ENCODE measurements at places on chromosomes 4 and X.

- no peaks in the 10 kb centered on the region for H3K36me3 ChIP-seq
- no peaks in the 10 kb centered on the region for H3K27me3 ChIP-seq
- H3K27ac ChIP-seq = no peak overlapping the region
- DNase-seq = no peak
Measured at GRCh38 chrX:143788265-143788664, 67.7 kb upstream of the SPANXN2 start.

- no peaks in the 10 kb centered on the region for H3K27me3 ChIP-seq
- no peaks in the 10 kb centered on the region for H3K36me3 ChIP-seq
- H3K4me1 ChIP-seq = no peaks in the 10 kb centered on the region
- no peak overlapping the region for H3K27ac ChIP-seq
Measured at GRCh38 chr4:159010100-159010499, 92.8 kb upstream of the RAPGEF2 start.

DNA sequence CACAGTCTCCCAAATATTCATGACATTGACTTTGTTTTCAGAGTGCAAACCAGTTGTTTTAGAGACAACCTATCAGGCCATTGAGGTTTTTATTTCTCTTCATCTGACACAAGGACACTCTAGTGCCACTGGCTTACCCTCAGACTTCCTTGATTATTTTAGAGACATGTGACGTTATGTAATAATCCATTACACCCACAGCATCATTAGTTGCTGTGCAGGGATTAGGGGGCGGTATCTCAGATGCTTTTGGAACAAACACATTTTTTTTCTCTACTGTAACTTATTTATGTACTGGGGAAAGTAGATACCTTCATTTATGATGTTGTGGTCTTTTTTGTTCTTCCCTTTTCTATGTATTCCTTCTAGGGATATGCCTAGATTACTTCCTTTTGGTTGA lies 2293.1 kb downstream of the PCDH7 start:
- no peaks in the 10 kb centered on the region for H3K36me3 ChIP-seq
- no peak overlapping the region for H3K4me3 ChIP-seq
- H3K27ac ChIP-seq = no peak overlapping the region

DNA sequence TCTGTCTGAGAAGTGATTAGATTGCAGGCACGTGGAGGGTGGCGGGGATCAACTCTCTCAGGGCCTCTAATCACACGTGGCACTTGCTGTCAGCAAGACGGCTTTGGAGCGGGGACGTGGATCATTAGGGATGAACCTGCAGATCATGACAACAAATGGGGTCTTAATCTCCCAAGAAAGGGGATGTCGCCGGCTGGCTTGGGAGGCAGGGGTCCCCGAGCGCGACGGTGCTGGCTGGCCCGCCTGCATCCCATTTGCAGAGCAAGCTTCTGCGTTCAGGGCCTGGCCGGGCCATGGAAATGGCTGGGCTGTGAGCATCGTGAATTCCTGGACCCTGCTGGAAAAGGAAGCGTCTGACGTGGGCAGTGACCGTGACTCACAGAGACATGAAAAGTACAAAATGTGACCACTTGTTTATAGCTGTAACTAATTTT lies 85.1 kb upstream of the SHOX start:
- DNase-seq = no peak
- H3K4me3 ChIP-seq = no peak overlapping the region
- no peaks in the 10 kb centered on the region for H3K27me3 ChIP-seq
- H3K4me1 ChIP-seq = no peaks in the 10 kb centered on the region
- H3K36me3 ChIP-seq = no peaks in the 10 kb centered on the region
- H3K27ac ChIP-seq = no peak overlapping the region

DNA sequence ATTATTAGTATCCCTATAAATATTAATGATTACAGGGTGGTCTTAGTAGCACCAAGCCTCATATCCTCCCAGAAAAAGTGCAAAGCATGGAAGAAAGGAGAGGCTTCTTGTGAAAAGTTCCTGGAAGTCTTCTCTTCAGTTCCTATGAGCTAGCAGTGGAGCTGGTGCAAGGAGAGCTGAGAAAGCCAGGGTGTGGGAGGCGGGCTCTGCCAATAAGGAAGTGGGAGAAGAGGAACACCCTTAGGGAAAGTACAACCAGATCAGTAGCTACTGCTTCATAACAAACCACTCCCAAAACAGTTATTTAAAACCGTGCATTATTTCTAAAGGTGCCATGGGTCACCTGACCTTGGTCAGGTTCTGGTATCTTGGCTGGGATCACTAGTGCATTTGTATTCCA lies 72.4 kb downstream of the MAP9 start:
- no peaks in the 10 kb centered on the region for H3K27me3 ChIP-seq
- DNase-seq = no peak
- no peak overlapping the region for H3K27ac ChIP-seq
- H3K4me3 ChIP-seq = no peak overlapping the region
- H3K4me1 ChIP-seq = no peaks in the 10 kb centered on the region
- H3K36me3 ChIP-seq = no peaks in the 10 kb centered on the region

DNA sequence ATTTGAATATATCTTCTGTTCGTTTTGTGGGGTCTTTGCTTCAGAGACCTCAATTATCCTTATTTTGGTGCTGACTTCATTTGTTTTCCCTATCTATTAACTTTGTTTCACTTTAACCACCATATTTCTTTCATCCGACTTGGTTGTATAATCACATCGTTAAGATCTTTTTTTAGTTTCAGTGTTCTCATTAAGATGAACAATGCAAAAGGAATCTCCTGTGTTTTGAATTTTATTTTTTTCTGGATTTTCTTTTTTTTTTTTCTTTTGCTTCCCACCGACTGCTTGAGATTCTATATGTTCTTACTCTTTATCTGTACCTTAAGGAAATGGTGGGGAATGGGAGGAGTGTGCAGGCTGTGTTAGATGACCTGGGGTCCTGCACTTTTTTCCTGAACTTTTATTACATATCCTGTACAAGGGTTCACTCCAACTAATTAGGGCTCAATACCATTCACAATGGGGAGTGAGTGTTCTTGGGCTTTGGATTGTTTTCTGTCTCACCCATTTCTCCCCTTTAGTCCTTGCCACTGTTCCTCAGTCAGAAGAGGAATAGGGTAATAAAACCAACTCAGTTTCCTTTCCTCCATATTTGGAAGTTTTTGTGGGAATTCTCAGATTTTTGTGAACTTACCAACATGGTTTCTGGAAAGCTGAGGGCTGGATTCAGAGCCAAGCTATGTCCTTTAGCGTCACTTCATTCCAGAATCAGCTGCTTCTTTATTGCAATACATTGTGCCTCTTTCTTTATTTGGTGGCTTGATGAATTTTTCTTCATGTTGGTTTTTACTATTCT lies 43.2 kb upstream of the BMPR1B start:
- H3K4me1 ChIP-seq = no peaks in the 10 kb centered on the region
- no peak overlapping the region for H3K4me3 ChIP-seq
- DNase-seq = no peak
- H3K27me3 ChIP-seq = no peaks in the 10 kb centered on the region

DNA sequence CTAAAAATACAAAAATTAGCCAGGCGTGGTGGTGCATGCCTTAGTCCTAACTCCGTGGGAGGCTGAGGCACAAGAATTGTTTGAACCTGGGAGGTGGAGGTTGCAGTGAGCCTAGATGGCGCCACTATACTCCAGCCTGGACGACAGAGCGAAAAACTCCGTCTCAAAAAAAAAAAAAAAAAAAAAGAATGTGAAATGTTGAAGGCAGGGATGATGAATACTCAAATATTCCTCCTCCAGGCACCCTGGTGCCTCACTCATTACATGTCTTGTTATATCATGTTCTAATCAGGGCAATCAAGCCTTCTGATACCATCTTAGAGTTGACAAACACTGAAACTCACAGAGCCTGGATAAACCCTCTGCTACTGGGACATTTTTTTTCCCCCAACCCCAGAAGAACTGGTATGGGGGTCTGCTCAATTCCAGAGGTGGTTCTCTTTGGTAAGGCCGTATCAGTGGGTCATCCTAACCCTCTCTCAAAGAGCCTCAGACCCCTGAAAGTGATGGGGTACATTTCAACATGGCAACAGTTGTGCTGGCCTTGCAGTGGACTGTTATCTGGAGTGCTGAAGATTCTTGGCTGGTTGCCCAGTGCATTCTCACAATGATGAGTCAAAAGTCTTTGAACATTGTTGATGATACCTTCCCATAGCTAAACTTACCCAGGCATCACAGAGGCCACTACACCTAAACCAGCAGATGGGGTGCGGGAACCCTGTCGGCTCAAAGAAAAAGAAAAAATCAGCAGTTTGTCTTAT lies 2.4 kb upstream of the SH3KBP1 start:
- peak; percentile 28 for DNase-seq
- H3K27ac ChIP-seq = no peak overlapping the region
- no peaks in the 10 kb centered on the region for H3K36me3 ChIP-seq

Data from CD4-positive, alpha-beta T cell (primary cell).